ENCODE measurements at places on chromosomes 16 and 17. TPM values are rescaled to one million over a fixed set of nuclear protein-coding genes. Genes with fewer than 3 reads are reported as not detected.
A peak's percentile ranks its signal among the peaks of the same experiment; 100 is the strongest.

DNA sequence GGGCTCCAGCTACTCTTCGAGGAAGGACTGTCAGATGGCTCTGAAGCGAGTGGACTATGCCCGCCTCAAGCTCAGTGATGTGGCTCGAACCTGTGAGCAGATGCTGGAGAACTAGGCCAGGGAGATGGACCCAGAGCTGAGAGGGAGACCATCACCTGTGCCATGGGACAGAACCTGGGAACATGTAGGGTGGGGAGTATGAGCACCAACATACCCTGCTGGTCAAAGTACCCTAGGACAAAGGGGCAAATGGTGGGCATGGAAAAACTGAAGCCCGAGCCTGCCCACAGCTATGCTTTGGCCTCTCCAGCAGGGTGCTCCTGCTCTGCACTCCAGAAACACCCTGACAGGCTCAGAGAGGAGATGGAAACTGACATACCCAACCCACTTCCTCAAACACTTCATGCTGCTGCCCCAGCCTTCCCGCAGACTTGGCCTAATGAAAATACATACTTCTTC is 1.9 kb downstream of the MED11 start:
- DNase-seq = no peak

Gene MAF
- polyA plus RNA-seq = 30.7 TPM

- no peak for DNase-seq
Observed at GRCh38 chr17:80709090-80709695, 164.6 kb downstream of the RPTOR start.

DNA sequence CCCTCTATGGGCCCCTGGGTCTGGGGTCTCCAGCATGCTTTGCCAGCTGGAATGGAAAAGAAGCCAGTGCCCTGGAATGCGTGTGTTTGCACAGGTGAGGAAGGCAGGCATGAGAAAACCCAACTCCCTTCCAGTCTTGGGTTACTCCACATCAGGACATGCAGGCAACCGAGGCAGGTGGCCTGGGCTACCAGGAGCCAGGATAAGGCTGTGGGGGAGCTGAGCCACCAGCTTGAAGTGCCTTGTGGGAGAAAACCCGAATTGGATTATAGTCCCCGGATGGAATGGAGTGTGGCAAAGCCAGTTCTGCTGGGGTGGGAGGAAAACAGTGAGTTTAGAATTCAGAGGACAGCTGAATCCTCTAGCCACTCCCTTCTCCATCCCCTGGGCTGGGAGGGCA is 7.2 kb downstream of the SRCIN1 start:
- no peak for DNase-seq

- no peak for DNase-seq
Observed at GRCh38 chr16:77043076-77043475, 147.9 kb upstream of the MON1B start.

Gene PIK3R5
- 0.79 TPM for polyA plus RNA-seq

DNA sequence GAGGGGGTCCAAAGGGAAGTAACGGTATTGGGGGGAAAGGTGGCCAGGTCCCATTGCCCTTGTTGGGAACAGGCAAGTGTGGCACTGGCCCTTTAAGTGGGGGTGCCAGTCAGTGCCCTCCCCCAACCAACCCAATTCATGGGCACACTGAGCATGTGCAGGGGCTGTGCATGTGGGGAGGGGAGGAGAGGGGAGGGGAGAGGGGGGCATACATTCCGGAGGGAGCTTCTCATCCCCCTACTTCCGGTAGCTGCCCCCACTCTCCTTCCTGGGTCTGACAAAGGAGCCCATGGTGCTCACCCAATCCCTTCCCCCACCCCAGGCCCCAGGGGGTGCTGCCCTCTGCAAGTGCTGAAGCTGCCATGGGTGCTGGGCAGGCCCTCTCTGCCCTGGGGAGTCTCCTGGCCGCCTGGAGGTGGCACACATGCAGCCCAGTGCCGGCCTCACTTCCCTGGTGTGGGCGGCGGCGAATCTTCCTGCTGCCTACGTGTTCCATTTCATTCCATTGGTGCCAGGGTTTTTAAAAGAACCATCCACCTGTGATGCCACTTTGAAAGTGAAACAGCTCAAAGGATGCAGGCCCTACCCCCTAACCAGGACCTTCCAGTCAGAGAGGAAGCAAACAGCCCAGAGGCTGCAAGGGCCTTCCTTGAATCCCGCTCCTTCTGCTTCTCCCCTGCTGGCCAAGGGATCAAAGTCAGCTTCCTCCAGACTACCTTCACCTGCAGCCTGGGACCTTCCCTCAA is 11.0 kb downstream of the HEXIM2 start:
- DNase-seq = peak; percentile 72

Gene TEKT1
- polyA plus RNA-seq = not detected

GRCh38 chr17:69213059-69213813 is 15.4 kb downstream of the ABCA10 start:
- no peak for DNase-seq

Gene DNAAF8
- polyA plus RNA-seq = 0.61 TPM

Measured in muscle of back (tissue), 13 donors.